ENCODE measurements at places on chromosomes 3 and 15.

DNA sequence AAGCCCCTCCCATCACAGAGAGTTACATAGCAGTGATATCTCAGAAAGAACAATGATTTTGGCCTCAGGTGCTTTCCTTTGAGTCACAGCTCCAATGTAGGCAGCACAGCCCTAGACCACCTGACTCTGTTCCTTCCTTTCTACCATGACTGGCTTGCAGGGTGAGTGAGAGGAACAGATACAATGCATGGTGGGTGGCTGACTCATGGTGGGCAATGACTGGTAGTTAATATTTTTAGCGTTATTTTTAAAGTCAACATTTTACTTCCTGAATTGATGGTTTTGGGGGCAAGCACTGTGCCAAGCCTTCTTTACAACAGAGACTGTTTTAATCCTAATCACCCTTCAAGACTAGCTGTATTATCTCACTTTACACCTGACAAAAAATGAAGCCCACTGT is 32.8 kb upstream of the ST3GAL6 start:
- no peak for DNase-seq

DNA sequence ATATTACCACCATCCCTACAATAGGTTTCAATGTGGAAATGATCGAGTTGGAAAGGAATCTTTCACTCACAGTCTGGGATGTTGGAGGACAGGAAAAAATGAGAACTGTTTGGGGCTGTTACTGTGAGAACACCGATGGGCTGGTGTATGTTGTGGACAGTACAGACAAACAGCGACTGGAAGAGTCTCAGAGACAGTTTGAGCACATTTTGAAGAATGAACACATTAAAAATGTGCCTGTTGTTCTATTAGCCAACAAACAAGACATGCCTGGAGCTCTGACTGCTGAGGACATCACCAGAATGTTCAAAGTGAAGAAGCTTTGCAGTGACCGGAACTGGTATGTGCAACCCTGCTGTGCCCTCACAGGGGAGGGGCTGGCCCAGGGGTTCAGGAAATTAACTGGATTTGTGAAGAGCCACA is 510 bp downstream of the ARL14 start:
- no peak for DNase-seq

DNA sequence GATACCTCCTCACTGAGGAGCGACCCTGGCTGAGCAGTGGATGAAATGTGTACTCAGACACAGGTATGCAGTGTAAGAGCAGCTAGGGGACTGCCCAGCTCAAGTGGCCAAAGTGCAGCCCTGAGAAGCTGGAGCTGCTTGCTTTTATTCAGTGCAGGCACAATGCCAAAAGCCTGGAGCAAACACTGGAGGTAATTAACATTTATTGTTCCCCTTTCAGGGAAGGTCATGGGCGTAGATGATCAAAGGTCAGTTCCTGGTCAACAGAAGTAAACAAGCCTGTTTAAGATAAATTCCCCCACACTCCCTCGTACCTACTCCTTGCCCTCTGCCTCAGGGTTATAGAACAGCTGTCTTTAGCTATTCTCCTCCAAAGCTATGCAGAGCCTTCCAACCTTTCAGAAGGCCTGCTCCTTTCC is 17.5 kb downstream of the PLA2G4F start:
- DNase-seq: no peak

GRCh38 chr3:167851749-167852148 is 116.2 kb downstream of the SERPINI1 start:
- no peak for DNase-seq

- no peak for DNase-seq
Observed at GRCh38 chr3:154552338-154552737, 122.3 kb upstream of the GPR149 start.

DNA sequence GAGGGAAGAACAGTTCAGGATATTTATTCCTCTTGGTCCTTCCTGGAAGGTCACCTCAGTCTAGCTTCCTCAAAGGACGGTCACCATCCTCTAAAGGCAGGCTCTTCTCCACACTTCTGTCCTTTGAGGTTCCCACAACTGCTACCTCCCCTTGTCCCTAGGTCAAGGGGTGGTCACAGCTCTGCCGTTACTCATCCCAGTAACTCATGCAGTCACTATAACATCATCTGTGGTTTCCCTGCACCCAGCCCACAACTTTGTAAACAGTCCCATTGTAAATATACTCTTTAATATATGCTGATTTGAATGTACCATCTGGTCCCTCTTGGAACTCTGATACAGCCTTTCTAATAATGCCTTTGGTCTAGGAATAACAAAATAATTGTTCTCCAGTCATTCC is 887.4 kb downstream of the FHIT start:
- DNase-seq: no peak

- DNase-seq: peak; percentile 94
Observed at GRCh38 chr3:128680603-128681368, 30.2 kb upstream of the RPN1 start.

DNA sequence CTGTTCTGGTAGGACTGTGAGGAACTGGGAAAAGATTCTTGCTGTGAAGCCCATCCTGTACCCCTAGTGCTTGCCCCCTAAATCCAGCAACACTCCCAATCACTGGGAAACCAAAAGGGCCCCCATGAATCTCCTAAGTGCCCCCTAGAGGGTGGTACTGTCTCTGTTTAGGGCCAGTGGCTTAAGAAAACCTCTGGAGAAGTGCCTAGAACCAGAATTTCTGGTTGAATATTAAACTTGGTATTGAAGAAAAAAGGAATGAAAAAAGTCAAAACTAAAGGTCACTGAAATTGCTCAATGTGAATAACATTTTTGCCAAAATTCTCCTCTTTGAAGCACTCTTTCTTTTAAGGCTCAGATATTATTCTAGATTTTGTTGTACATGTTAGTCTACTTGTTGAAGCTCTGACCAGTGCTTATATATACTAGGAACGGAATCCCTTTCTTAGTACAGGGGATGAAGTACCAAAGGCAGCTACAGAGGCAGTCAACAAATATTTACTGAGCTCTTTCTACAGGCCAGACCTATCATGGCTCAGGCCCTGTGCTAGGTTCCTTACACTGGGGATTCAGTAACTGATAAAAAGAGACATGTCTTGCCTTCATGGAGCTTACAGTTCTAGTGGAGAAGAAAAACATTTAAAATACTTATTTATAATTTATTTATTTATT is 138.8 kb downstream of the MYLK start:
- DNase-seq: no peak

GRCh38 chr3:188507244-188507720 is 353.3 kb downstream of the LPP start:
- no peak for DNase-seq

DNA sequence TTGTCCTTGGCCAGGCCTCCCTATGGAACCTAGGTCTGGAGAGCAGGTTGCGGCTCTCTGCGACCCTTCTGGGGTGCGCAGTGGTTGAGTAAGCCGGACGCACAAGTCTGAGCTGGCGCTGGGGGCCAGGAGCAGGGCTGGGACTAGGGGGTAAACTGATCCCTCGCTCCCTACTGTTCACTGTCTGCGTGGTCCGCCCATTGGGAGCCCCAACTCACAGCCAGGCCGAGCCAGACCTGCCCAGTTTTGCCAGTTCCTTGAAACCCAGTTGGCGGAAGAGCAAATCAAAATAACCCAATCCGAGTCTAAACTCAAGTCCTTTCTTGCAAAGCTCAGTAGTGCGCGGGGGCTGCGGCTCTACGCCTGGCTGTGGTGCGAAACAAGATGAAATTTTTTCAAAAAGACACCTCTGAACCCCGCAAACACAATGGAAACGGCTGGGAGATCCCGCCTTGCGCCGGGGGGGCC is 17.5 kb downstream of the RGMA start:
- no peak for DNase-seq

DNA sequence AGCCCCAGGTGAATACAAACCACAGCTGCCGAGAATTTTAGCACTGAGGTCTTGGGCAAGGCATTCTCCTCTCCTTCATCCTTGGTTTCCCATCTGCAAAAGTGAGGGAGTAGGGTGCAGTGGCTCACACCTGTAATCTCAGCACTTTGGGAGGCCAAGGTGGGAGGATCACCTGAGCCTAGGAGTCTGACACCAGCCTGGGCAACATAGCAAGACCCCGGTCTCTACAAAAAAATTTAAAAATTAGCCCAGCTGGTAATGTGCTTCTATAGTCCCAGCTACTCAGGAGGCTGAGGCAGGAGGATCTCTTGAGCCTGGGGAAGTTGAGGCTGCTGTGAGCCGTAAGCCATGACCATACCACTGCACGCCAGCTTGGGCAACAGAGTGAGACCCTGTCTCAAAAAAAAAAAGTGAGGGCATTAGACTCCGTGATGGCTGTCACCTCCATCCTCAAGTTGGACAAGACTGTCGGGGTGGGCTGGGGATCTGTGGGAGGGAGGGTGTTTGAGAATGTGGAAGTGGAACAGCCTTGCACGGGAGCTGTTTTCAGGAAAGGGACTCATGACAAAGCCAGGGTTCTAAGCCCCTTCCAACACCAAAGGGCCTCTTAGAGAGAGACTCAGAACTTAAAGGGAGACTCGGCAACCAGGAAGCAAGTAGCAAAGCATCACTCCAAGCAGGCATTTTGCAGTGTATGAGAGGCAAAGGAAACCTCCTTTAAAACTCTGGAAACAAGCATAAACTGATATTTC is 46.0 kb upstream of the FURIN start:
- no peak for DNase-seq
